Stimulated activated CD4-positive, alpha-beta T cell treated with anti-CD3 and anti-CD28 coated beads, TNF-alpha, amount 100 ng/mL, for 1 hour (primary cell): ENCODE measurements at places on chromosomes 1 and 21.

DNA sequence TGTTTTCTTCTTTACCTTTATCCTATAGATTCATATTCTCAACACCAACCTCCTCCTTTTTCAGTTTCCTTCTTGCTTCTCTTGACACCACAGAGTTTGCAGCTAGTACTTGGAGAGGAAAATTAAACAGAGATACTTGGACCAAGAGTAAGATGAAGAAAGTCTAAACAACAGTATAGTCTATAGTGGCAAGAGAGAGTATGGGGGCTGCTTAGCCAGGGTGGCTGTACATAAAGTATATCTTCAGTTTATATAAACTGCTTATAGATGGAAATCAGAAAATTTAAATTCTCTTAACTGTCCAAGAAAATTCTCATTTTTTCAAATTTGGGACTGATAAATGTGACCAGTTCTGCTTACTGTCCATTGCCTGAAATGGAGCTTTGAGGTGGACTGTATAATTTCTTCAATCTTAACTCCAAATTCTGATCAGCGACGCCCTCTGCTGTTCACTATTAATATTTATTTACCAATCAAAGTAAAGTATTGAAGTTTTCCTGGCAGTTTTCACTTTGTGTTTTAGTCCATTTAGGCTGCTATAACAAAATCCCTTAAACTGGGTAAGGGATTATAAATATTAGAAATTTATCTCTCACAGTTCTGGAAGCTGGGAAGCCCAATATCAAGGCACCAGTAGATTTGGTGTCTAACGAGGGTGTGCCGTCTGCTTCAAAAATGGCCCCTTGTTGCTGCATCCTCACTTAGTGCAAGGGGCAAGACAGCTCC lies 14.8 kb upstream of the METTL18 start:
- no peak for DNase-seq

- DNase-seq = no peak
These were observed 3.2 kb upstream of the TMEM63A start for GRCh38 chr1:225885336-225885735.

DNA sequence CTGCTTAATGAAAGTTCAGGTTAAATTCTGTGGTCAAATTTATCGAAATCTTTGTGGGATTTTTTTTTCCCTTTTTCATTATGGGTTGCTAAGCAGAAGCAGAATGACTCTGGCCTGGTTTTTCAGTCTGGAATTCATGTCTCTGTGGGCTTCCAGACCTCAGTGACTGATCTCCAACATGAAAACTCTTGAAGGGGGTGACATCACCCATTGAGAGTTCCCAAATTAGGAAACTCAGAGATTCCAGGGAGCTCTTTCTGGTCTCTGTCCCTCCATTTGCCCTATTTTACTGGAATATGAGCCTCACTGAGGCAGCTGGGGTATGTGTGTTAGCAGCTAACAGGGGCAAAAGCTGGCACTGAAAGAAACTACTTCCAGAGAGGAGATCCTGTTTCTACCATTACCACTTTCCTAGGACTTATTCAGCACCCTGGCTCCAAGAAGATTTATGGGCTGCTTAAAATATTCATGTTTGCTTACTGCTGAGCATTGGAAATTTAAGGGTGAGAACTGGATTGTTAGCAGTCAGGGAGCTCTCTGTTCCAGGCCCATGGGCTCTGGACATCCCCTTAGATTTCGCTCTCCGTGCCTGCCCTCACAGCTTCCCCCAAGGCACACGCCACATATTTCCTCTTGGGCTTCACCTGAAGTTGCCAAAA lies 203.4 kb upstream of the SPAG17 start:
- no peak for DNase-seq

GRCh38 chr1:178192686-178193085 lies 98.8 kb downstream of the RASAL2 start:
- DNase-seq = no peak

DNA sequence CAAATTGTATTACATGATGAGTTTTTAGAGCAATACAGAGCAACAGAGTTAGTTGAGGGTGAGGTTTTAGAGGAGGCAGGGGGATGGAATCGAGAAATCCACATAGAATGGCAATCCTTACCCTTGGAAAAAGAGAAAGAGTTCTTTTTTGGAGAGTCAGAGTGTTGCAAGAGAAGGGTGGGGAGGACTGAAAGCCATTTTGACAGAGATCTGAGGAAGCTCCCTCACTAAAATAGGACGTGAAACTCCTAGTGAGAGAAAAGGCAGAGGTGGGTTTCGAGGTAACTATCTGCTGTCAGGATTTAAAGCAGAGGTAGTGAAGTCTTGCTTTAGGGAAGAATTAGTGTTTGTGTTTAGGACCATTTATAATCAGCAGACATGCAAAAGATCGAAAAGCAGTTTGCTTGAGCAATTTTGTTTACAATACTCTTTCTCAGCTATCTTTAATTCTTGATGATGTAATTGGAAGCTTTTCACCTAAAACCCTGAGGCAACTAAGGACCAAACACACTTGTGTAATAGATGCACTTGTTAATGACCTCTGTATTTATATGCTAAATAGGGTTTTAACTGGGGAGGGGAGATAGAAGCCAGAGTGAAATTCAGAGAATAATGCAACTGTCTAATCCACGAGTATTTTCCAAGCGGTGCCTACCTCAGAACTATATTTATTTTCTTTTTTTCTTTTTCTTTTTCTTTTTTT lies 20.0 kb downstream of the ADAMTS5 start:
- no peak for DNase-seq

DNA sequence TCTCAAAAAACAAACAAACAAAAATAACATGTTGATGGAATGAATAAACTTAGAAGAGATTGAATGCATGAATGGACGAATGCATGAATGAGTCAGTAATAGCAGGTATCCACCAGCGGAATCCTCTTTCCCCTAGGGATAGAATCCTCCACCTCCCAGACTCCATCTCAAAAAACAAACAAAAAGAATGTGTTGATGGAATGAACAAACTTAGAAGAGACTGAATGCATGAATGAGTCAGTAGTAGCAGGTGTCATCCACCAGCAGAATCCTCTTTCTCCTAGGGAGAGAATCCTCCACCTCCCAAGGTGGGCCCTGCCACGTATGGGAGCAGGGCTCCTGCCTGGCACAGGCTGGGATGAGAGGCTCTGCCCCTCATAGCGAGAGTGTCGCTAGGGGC lies 26.8 kb upstream of the RNF19B start:
- no peak for DNase-seq

GRCh38 chr1:30763651-30764248 lies 6.2 kb upstream of the LAPTM5 start:
- DNase-seq = no peak

GRCh38 chr1:236751385-236751784 lies 43.7 kb upstream of the MTR start:
- DNase-seq = no peak

- DNase-seq = no peak
These were observed 926.6 kb downstream of the LTN1 start for GRCh38 chr21:28066076-28066475.

DNA sequence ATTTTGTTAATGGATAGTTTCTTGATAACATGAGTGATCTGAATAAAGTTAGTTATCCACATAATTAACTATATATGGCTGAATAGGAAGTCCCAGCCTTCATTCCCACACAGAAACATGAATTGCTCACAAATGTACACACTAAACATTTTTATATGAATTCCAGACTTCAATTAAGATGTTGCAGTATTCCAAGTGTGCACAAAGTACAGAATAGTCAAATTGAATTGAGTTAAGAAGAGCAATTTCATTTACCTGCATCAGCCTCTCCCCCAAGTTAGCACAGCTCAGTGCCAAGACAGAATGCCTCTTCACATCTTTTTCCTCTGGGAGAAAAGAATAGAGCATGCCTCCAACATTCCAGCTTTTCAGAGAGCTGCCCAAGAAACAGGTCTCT lies 207.0 kb upstream of the SAMSN1 start:
- DNase-seq = no peak

GRCh38 chr1:200178340-200178739 lies 150.8 kb downstream of the NR5A2 start:
- no peak for DNase-seq

DNA sequence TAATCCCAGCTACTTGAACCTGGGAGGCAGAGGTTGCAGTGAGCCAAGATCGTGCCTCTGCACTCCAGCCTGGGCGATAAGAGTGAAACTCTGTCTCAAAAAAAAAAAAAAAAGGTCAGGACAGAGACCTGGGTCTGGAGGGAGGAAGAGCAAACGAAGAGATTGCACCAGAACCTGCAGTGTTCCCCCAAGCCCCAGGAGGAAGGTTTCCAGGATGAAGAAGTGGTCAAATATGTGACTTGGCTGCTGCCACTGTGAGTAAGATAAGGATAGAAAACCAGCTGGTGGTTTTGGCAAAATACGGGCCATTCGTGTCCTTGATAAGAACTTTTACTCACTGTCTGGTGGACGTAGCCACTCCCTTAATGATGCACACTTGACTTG lies 42.2 kb downstream of the CLDN14 start:
- DNase-seq = no peak

GRCh38 chr1:161718559-161719324 lies 2.6 kb upstream of the FCRLB start:
- no peak for DNase-seq

DNA sequence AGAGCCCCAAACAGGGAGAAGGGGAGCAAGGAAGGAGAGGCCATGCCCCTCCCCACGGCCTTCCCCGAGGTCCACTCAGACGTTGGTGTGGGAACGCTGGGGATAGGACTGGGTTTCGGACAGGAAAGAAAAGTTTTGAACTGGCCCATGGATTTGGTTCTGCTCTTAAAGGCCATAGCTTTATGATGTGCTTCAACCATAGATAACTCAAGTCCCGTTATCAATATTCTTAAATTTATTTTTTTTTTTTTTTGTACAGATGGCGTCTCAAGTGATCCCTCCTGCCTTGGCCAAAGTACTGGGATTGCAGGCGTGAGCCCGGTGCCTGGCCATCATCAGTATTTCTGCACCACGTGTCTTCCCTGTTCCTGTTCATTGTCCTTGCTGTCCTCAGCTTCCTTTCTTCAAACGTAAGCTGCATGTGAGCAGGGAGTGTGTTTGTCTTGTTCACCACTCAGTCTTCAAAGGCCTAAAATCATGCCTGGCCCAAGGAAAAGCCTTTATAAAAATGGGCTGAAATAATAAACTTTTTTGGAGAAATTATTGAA lies 820 bp upstream of the KRTAP10-1 start:
- DNase-seq = no peak
